ENCODE measurements at places on chromosomes 4 and X.

DNA sequence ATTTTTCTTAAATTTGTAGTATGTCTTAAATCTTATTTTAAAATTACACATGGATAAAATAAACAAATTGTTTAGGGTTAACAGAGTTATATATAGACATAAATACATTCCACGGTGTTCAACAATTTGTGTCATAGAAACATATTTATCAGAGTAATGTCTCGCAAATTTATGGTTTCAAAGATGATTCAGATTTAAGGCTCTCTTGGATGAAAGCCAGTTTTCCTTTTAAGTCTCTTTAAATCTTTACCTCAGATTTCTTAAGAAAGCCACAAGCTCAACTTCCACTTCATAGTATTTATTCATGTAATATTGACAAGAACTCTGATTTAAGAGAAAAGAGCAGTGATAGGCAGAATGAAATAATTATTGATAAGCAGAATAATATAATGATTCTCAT lies 1254.8 kb upstream of the ADGRL3 start:
- no peak for DNase-seq

- peak; percentile 27 for DNase-seq
Measured at GRCh38 chr4:152539556-152540292, 3.8 kb upstream of the FBXW7 start.

- peak; percentile 2 for DNase-seq
Measured at GRCh38 chrX:63349307-63349706, 1.8 kb downstream of the SPIN4 start.

DNA sequence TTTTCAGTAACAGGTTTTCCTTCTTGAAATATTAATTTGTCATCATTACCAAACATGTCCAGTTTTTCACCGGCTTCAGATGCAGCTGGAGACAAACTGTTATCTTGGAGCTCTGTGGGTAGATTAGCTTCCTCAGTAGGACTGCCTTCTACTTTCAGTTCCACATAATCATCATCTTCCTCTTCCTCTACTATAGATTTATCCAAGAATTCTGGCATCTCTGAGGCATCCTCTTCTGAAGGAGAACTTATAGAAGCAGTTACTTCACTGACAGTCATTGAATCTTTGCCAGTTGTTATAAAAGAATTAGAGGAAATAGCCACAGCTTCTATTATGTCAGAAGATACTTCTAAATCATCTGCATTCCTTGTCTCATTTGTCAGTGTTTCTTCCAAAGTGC lies 162.9 kb downstream of the LRBA start:
- no peak for DNase-seq

DNA sequence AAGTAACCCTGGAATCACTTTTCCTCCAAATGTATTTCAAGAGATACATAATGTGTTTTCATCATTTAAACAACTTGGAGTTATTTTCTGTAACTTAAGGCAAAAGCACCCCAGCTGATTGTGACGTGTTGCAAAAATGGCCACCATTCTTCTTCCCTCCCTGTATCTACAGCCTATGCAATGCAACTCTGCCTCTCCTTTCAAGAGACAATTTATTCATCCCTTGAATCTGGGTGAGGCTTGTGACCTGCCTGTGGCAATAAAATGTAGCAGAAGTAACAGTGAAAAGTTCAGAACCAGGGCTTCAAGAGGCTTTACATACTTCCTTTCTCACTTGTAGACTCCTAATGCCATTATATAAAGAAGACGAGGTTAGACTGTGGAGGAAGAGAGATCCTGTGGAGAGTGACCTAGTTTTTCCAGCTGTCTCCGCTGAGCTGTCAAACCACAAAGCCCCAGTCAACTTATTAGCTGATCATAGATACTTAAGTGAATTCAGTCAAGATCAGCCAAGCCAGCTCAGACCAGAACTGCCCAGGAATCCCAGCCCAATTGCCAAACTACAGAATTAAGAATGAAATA lies 81.0 kb upstream of the KLF3 start:
- no peak for DNase-seq

- DNase-seq: no peak
Measured at GRCh38 chr4:69518538-69519198, 23.0 kb upstream of the UGT2B4 start.

DNA sequence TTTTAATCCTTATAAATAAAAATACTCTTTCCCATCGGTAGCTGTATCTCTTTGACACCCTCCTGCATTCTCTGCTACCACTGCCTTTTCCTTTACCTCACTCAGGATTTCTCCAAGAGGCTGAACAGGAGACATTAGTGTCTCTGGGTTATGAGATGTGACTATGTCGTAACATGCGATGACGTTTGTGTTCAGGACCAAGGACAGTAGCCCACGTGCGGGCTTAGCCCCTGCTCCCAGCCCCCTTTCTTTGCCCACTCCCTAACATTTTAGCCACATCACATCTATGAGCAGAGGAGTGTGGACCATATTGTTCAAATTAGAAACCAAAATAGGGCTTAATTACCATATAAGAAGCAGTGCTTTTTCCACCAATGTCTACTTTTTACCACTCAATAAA lies 369.3 kb downstream of the FBXW7 start:
- DNase-seq: peak; percentile 80

- DNase-seq: peak; percentile 80
Measured at GRCh38 chr4:742742-743311, 37.2 kb downstream of the PCGF3 start.

GRCh38 chr4:3465698-3466671 lies 2.9 kb downstream of the DOK7 start:
- DNase-seq: peak; percentile 69

DNA sequence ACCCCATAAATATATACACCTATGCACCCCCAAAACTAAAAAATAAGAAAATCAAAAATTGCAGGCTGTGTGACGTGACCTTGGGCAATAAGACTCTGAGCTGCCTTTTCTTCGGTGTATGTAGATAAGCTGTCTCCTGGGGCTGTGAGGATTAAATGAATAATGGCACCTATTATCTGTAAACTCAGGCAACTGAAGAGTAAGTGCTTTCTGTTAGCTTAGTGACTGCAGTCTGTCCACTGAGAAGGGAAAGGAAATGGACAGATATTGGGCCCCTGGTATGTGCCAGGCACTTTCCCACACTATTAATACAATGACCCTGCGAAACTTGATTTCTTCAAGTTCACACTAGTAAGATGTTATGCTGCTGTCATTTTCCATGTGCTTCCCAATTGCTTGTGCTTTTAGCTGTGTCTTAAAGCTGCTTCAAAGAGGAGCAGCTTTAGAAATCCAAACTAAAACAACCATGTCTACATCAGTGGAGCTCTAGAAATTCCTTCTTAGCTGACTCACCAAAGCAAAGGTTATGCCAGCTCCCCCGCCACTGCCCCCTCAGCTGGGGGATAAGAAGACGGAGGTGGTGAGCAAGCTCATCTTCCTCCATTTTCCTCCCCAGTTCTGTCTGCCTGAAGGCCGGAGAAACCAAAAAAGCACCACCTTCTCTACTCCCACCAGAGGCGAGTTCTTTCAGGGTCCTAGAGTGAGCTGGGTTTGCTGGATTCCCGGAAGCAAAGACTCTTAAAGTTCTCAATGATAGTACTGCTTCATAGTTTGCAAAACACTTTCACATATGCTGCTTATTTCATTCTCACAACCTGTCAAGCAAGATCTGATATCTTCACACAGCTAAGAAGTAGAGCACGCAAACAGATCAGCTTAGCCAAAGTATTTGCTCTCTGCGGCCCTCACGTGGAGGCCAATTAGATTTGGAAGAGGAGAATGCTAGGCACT lies 8.8 kb upstream of the DGAT2L6 start:
- DNase-seq: peak; percentile 56

GRCh38 chr4:173489514-173489913 lies 40.5 kb downstream of the HAND2 start:
- DNase-seq: no peak

- DNase-seq: no peak
Measured at GRCh38 chr4:94695384-94695783, 62.4 kb upstream of the BMPR1B start.

DNA sequence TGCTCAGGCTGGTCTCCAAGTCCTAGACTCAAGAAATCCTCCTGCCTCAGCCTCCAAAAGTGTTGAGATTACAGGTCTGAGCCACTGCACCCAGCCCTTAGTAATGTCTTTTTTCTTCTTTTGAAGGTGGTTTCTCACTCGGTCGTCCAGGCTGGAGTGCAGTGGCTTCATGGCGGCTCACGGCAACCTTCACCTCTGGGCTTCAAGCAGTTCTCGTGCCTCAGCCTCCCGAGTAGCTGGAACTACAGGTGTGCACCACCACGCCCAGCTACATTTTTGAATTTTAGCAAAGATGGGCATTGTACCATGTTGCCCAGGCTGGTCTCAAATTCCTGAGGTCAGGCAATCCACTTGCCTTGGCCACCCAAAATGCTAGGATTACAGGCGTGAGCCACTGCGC lies 32.3 kb upstream of the ASMTL start:
- no peak for DNase-seq

GRCh38 chrX:38837389-38837788 lies 36.1 kb downstream of the MID1IP1 start:
- no peak for DNase-seq

DNA sequence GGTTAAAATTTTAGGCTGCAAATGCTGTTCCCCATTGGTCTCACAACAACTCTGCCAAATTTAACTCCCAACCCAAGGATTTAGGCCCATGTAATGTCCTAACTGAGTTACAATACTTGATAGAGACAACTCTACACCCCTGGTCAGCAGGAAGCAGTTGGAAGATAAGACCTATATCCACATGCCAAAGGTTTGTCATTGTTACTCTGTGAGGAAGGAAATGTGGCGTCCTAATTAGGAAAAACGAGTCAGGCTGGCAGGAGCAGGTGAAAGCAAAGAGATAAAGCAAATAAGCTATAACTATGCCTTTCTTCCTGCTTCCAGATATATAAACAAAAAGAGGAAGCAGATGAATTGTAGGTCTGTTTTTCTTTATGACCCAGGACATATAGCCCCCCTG lies 69.1 kb downstream of the SPIN4 start:
- DNase-seq: no peak
